ENCODE measurements at places on chromosomes 4 and X.

- DNase-seq = no peak
Measured at GRCh38 chr4:168769837-168770236, 240.2 kb downstream of the CBR4 start.

- no peak for DNase-seq
Measured at GRCh38 chr4:111855308-111855707, 289.9 kb upstream of the FAM241A start.

DNA sequence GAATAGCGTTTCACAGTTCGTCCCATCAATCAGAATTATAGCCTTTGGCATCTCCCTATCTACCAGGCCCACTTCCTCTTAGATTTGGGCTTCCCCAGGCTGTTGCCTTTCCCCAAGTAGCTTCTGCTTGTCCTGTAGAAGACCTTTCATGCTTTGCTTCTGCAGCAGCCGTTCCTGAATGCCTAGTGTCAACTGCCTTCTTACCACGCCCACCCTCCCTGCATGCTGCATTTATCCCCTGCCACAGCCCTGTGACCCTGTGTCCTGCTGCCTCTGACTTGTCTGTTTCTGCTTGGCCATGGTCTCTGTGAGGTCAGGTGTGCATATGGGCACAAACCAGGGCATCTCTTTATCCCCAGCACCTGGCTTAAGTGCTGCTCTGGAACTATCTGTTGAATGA lies 56.3 kb downstream of the HTT start:
- no peak for DNase-seq

DNA sequence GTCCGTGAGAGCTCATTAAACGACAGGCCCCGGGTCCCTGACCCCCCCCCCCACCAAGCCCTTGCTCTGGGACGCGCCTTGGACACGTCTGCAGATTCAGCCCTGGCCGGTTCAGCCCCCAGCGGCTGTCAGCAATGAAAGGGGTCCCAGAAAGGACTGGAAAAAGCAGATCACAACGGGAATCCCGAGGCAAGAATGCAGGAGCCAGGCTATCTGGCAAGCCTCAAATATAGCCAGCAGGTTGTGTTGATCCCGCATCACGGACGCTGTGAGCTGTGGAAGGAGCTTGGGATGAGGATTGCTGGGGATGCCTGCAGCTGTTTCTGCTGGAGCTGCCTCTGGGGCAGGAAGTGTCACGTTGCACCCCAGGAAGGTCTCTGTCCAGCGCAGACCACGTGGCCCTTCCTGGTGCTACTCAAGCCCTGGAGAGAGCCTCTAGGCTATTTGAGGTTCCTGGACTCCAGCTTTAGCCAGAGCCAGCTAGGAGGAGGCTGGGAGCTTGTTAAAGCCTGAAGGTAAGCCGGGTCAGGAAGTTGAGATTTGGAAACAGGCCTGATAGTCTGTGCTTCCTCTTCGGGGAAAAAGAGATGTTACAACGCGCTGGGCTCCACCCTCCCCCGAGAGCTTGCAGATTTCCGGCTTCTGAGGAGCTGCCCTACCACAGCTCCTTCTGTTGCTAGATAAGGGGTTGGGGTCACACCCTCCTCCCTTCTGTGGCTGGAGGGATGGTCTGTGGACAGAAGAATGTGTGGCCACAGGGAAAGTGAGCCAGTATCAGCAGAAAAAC lies 19.3 kb upstream of the CSF2RA start:
- DNase-seq = no peak

- DNase-seq = no peak
Measured at GRCh38 chrX:40539214-40540142, 41.3 kb upstream of the ATP6AP2 start.
